ENCODE measurements at places on chromosomes 16 and 17. TPM values are rescaled to one million over a fixed set of nuclear protein-coding genes. Genes with fewer than 3 reads are reported as not detected.

The HOXB5 gene
- 1.6 TPM for total RNA-seq

The SLC52A1 gene
- not detected for total RNA-seq

The KIF2B gene
- not detected for total RNA-seq

The MFAP4 gene
- 62.4 TPM for total RNA-seq

The NOG gene
- total RNA-seq, result 11.9 TPM

GRCh38 chr16:86016201-86016965 is 117.4 kb downstream of the IRF8 start:
- DNase-seq, result no peak

DNA sequence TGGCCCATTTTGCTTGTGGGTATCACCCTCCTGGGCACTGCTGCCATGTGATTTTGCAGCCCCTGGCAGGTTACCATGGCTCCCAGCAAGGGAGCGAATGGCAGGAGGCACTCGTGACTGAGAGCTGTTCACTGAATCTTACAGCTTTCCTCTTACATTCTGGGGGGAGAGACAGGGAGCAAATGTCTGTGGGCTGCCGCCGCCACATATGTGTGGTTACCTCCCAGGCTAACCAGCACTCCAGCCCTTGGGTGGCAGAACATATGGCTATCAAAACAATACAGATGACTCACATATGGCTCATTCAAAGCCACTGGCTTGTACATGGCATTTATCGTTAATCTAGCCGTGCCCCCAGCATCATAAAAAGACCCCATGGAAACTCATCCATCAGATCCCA is 19.8 kb downstream of the GTF3C1 start:
- DNase-seq, result no peak

- DNase-seq, result no peak
Observed at GRCh38 chr17:10072556-10073425, 125.6 kb downstream of the GAS7 start.

DNA sequence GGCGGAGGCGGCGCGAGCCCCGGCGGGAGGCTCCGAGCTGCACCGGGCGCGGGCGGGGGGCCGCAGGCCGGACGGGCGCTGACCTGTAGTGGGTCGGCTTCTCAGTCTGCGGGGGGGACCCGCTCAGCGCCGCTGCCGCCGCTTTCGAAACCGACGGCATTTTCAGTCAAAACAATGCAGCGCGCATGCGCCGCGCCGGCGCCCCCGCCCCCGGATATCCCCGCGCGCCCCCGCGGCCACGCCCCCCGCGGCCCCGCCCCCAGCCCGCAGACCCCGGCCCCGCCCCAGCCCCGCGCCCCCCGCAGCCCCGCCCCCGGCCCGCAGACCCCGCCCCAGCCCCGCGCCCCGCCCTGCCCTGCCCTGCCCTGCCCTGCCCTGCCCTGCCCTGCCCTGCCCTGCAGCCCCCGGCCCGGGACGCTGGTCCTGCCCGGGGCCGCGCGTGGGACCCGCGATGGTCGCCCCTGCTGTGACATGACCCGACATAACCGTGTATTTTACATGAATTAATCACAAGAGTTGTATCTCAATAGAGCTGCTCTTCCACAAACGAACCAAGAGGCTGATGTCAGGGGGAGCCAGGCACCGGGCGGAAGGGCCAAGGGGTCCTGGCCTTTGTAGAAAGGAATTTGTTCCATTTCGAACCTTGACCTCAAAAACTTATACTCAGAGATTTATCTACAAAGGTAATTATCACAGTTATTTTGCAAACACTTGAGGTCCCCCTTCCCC is at the start of gene UNKL:
TSS of gene UNKL (minus strand) at position 173 of the 729 bp plus-strand sequence. CDS start at position 160, 13 bp downstream.
- DNase-seq, result peak; percentile 47

- DNase-seq, result peak; percentile 67
Observed at GRCh38 chr17:82241183-82241925, 12.5 kb downstream of the SLC16A3 start.

DNA sequence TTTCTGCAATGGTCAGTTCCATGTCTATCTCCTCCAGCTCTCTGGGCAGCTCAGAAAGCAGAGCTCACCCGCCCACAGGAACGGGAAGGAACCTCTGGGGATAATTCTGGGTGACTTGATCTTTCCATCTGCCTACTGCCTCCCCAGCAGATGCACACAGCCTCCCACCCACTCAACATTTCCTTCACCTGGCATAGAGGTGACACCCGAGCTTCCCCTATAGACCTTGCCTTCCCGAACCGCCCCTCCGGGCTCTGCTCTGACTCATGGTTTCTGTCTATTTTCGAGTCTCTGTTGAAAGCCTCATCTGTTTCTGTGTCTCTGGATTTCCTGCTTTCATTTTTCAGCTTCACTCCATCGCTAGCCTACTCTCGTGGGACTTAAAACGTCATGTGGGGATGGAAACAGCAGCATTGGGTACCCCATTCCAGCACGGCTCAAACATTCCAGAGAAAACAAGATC is 11.4 kb downstream of the GGA3 start:
- DNase-seq, result no peak

GRCh38 chr16:79691007-79691406 is 90.5 kb upstream of the MAF start:
- DNase-seq, result no peak

- no peak for DNase-seq
Observed at GRCh38 chr16:77794586-77794985, 6.2 kb downstream of the VAT1L start.

DNA sequence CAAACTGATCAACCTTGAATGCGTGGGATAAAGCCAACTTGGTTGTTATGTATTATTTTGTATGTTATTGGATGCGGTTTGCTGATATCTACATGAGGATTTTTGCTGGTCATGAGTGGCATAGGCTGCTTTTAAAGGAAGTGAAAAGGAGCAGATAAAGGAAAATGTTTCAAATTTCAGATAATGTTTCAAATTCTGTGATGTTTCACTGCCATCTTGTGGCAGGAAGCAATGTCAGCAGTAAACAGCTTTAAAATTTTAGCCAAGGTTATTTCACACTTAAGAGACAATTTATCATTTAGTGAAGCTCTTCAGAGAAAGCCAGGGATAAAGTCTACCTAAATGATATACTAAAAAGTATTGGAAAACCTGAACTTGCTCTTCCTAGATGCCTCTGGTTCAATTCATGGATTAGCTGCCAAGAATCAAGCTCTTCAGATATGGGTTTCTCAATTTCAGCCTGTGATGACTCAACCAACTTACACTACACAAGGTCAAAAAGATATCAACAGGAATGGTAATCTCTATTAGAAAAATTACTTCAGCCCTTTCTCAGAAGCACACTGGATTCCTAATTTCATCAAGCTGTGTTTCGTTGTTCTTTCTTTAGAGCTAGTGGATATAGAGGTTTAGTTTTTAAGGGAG is 136.0 kb upstream of the C17orf78 start:
- DNase-seq, result no peak

DNA sequence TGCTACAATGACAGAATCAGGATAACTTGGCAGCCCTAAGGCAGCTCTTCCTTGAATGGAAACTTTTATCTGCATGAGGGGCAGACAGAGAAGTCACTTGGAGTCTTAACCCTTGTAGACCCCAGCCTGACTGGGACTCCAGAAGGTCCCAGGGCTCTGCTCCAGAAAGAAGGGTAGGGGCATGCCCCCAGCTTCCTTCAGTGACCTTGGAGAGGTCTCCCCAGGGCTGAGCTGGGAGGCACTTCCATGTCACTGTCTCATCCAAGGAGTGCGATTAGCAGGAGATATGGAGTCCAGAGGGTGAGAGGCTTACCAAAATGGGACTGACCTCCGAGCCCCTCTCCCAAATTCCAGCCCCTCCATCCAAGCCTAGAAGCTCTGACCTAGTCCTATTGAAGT is 3.4 kb upstream of the NLRC5 start:
- DNase-seq, result no peak

DNA sequence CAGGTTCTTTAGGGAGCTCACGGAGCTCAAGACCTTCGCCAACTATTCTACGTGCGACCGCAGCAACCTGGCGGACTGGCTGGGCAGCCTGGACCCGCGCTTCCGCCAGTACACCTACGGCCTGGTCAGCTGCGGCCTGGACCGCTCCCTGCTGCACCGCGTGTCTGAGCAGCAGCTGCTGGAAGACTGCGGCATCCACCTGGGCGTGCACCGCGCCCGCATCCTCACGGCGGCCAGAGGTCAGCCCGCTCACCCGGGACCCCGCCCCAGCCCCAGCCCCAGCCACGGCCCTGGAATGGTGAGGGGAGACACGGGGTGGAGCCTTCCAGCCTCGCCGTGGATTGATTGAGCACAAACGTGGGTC is 13.5 kb downstream of the SARM1 start:
- no peak for DNase-seq

DNA sequence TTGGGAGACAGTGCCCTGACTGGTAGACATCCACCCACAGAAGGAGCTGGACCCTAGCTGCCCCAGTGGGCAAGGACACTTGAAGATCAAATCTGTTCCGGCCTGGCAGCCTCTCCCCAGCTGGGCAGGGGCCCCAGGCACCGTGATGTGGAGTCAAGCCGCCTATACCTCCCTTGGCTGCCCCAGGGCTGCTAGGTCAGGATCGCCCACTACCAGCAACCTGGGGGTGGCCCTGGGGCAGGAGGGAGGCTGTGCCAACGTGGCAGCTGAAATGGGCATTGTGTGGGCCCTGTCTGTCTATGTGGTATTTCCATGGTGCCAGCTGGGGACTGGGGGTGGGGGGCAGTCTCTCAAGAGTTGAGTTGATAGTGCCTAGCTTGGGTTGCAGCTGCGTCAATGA is 941 bp downstream of the PDK2 start:
- no peak for DNase-seq

GRCh38 chr16:90077757-90078578 is 837 bp upstream of the PRDM7 start:
- DNase-seq, result no peak

GRCh38 chr16:48959204-48959603 is 322.4 kb downstream of the CBLN1 start:
- DNase-seq, result no peak
